ENCODE measurements at places on chromosomes 5 and 9.

DNA sequence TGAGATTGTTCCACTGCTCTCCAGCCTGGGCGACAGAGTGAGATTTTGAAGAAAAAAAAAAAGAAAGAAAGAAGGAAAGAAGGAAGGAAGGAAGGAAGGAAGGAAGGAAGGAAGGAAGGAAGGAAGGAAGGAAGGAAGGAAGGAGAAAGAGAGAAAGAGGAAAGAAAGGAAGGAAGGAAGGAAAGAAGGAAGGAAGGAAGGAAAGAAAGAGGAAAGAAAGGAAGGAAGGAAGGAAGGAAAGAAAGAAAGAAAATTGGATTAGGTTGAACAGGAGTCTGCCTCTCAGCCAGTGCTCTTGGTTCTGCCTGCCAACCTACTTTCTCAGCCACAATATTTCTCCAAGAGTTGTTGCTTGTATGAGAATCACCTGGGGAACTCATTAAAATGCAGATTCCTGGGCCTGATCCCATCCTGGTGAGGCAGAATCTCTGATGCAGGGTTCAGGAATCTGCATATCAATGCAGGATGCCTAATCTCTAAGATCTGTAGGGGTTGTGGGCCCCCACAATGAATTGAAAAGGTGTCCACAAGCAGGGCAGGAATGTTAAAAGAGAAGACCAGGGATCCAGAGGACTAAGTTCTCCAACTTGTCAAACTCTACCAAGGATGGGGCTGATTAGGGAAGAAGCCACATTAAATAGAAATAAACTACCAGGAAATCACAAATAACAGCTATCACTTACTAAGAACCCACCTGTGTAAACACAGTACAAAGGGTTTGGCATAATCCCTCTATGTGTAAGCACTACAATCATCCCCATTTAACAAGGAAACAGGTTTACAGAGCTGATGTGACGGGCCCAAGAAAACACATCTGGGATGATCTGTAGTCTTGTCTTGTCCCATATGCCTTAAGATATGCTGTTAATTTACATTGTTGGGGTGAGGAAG lies 23.4 kb upstream of the GALNT10 start:
- no peak for DNase-seq

DNA sequence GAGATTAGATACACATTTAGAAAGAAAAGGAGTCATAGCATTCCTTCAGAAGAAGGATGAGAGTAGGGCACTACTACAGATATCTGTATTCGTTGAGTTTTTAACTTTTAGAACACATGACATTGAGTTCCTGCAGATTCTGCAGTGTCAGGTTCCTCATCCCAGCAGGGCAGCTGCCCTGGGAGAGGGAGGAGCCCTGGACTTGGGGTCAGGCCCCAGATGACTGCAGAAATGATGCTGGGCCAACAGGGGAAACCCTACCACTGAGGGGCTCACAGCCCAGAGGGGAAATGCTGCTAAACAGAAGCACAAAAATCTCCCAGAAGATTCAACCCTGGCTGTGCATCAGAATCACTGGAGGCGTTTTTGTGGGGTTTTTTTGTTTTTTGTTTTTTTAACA lies 68.9 kb upstream of the TAF1L start:
- no peak for DNase-seq

GRCh38 chr9:4034404-4034803 lies 265.5 kb downstream of the GLIS3 start:
- no peak for DNase-seq

- no peak for DNase-seq
Observed at GRCh38 chr5:101163088-101163487, 260.0 kb upstream of the ST8SIA4 start.

DNA sequence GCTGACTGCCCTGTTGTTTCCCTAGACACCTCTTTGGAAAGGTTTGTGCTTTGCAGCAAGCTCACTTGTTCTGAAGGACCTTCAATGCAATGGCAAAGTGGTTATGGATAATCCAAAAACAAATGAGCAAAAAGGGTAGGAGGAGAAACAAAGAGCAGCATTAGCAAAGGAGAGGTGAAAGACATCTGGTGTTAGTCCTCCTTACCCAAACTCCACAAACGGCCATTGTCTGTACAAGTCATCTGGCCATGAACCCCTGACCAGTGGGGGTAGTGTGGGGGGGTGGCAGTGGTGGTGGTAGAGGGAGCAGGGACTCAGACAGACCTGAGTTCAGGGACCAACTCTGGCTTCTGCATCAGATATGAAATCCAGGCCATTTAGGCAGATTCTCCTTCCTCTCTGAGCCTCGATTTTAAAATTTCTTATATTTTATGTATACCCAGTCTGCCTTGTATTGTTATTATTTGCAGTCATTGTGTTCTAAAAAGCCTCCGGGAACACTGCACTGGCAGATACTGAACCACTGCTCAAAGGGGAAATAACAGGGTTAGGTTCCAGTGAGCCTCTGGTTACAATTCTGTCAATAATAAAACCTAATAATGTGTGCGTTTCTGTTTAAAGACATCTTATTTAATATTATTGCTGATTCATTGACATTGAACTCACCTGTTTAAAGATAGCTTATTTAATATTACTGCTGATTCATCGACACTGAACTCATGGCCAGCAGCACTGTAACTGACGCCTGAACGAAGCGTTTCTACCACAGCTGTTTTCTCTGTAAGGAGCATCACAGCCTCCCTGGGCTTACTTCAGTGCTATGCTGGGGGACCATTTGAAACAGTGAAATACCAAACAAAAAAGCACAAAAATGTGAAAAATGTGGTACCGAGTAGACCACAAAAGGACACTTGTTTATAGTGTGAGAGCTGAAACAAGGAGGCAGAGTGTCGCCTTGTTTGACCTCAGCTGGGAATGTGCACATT lies 156.0 kb downstream of the SEC61B start:
- no peak for DNase-seq

GRCh38 chr5:95619514-95620029 lies 315 bp upstream of the GPR150 start:
- DNase-seq = no peak

DNA sequence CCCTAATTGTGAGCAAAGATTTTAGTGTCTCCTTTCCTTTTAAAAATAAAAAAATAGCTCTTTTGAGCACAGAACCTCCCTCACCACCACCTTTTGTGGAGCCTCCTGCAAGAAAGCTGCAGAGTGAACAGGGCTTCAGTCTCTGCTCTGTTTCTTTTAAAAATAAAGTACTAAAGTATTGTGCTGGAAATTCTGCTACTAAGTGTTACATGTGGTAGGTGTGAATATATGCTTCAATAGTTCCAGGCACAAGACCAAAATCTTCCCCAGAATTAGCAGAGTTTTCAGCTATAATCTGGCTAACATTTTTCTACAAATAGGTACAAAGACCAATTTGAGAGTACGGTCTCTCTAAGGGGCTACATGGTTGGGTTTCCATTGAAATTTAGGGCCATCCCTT lies 40.3 kb upstream of the NFIB start:
- DNase-seq = no peak

DNA sequence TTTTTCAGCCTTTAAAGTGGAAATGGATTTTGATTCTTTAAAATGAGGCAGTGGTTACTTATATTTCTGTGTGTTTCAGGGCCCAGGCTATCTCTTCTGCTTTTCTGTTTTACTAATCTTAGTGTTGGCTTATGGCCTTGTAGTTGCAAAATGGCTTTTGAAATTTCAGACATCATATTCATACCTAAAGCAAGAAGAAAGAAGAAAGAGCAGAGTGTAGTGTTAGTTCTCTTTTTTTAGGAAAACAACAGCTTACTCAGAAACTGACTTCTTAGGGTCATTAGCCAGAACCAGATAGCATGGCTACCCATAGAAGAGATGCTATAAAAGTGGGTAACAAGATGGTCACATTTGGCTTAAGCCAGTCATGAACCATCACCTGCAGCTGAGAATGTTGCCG lies 20.9 kb downstream of the ZBED3 start:
- no peak for DNase-seq

GRCh38 chr5:127870914-127871313 lies 167.7 kb downstream of the CCDC192 start:
- DNase-seq = no peak

DNA sequence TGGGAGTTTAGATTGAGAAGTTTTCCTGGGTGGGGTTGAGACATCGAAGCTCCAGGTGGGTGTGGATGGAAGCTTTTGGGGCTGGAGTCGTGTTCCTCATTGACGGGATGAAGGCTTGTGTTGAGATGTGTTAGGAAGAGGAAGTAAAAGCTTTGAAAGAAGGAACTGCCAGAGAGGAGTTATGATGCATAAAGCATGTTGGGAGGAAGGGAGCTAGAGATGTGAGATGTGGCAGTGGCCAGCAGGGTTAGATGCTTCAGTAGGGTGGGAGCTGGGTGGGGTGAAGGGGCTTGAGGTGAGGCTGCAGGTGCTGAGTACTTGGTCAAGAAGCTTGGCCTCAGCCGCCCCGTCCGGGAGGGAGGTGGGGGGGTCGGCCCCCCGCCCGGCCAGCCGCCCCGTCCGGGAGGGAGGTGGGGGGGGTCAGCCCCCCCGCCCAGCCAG lies 56.7 kb downstream of the HSPA4 start:
- no peak for DNase-seq

DNA sequence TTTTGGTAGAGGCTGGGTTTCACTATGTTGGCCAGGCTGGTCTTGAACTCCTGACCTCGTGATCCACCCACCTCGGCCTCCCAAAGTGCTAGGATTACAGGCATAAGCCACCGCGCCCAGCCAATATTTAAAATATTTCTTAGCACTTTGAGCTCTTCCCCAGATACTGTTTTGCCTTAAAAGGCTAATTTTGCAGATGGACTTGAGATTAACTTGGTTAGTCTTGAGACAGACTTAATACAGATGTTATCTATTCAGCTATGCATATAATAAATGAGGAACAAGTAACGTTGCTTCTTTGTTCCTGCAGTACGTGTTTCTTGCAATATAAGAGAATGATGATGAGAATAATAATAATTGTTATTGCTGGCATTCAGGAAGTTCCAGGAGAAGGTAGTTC lies 56.3 kb downstream of the PCSK5 start:
- no peak for DNase-seq

- DNase-seq = no peak
Observed at GRCh38 chr5:9380109-9380508, 165.8 kb downstream of the SEMA5A start.

GRCh38 chr9:99623780-99624364 lies 197.8 kb upstream of the NR4A3 start:
- no peak for DNase-seq

DNA sequence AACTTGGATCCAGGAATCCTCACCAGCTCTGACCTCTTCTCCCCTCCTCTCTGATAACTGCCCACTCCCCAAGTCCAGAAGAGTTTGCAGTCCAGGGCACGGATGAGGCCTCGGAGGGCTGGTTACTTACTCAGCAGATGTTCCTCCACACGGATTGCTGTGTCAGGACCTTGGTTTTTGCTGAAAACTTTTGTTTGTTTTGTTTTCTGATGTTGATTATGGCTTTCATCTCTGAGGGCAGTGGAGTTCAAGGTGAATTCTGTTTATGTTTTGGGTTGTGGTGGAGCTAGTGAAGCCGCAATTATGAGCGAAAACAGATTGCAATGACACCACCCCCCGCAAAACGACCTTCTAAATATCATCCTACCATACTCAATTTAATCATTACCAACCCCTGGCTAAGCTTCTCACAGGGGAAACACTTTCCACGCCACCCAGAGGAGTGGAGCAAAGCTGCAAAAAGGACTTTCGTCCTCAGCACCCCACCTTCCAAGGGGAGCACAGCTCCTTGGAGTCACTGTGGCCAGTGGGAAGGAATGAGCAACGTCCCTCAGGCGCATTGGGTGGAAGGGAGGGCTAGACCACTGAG lies 92.7 kb upstream of the SAP30L start:
- DNase-seq = no peak

DNA sequence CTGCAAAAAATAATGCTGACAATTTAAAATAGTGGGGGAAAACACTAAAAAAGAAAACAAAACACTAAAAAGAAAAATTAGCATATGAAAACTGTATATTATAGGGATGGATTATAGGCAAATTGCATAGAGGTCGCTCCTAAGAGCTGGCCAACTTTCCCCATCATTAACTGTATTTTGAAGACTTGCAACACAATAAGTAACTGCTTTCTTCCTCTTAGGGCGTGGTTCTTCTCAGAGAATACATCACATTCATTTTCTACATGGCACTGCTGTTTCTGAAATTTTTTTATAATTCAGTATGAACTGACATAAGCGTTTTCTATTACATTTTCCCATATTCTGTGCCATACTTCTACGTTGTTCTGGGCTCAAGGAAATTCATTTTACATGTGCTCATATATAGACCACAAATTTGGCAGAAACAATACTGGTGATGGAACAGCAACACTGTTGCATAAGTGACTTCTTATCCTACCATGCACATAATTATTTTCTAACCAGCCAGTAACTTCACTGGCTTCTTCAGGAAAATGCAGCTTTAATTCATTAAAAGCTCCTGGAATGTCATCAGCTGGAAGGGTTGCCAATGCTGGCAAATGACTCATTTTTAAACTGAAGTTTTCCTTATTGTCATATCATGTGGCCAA lies 171.2 kb upstream of the DMAC1 start:
- no peak for DNase-seq

DNA sequence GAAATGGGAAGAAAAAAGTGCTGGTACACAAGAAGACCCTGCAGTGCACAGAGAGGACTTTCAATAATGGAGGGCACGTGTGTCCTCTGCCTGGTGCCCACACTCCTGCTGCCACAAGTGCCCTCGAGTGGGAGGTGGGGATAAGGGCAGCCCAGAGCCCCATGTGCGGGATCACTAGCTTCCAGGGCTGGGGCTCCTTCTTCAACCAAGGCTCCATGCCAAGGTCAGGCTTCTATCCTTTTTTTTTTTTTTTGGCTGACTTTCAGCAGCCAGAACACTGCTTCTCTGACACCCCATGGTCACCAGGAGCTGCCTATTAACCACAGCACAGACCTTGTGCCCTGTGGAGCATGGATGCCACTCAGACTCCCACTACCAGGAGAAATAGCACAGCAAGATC lies 7.5 kb downstream of the ACSL6 start:
- no peak for DNase-seq

DNA sequence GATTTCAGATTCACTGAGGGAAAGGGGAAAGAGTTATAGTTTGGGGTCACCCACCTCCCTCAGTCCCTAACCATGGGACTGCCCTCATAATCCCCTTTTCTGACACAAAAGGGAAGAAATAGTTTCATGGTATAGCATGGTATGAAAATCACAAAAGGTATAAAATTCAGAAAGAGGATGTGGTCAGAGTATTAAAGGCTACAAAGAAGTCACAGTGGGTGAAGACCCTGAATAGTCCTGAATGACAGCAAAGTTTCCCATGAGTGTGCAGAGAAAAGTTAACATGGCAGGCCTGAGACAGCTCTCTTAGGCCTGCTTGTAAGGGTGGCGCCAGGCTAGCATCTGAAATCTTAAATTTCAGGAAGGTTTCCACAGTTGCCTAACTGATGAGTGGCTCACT lies 290.6 kb upstream of the ZNF608 start:
- DNase-seq = no peak

Measured in CD4-positive, alpha-beta T cell treated with Interleukin-4 for 1 hour (primary cell).